GM19239 (cell line): ENCODE measurements at places on chromosomes 5 and 9.

DNA sequence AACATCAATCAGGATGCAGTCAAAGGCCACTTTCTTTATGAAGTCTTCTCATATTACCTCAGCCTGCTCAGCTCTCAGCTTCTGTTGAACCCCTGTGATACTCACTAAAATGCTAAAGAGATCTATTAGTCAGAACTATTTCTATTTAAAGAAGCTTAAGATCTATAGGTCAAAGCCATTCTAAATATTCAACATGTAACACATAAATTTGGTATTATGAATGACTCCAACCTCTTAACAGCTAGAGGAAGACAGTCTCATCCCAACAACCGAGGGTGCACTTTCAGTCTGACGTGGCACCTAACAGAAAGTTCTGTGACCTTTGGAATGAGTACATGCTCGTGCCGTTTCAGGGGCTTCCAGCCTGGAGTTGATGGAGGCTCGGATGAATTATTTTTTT is 301.5 kb upstream of the VLDLR start:
- no peak for DNase-seq

DNA sequence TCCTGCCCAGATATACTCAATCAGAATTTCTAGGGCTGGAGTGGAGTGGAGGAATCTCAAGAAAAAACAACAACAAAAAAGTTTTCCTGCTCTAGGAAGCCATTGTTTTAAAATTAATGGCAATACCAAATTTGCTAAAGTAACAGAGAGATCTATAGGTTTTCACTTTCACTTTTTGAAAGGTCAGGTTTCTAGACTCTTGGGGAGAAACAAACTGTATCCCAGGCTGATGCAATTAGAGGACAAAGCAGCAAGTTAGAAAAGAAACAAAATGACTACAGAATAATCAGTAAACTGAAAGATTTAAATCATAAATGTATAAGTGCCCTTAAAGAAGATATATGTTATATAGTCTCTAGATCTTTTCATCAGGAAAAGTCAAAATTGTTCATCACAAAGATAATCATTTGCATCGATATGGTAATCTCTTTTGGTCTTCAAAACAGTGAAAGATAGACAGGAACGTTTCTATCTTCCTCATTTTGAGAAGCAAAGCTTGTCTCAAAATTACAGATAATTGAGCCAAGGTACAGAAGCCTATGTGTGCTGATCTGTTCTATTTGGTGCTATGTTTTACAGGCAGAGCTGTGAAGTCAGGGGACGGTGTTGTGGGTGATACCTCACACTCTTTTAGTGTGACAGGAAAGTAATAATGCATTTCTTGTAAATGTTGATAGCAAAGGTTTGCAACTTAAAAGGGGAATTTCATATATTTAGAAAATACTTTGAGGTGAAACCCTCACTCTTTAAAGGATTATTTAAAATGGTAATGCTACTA is 1746.6 kb upstream of the C9orf72 start:
- DNase-seq = no peak

DNA sequence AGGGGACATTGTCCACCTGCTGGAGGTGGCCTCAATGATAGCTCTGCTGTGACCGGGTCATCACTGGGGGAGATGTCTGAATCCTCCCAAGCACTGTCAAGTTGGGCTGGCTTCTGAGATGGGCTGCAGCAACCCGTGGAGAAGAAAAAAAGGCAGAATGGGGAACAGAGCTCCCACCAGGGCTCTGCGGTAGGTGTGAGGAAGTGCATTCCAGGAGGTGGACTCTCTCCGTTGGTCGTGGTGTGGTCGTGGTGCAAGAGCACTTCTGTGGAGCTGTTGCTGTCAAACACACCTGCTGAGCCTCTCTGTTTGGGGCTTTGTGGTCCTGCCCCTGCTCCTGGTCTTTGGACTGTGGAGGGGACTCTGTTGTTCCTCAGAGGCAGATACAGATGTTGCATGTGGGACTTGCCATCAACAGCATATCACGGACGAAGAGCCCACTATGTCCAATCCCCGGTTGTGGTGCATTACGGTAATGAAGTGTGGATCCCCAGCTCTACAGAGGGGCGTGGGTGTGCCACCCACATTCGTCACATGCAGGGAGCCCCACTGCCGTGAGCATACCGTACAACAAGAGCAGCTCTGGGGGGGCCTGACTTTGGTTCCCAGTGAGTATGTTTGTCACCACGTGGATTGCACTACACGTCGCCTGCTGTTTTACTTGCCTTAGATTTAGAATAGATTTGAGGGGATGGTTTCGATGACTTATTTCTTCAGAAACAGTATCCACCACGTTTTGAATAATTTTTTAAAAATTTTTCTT is 36.0 kb upstream of the PITX1 start:
- no peak for DNase-seq

DNA sequence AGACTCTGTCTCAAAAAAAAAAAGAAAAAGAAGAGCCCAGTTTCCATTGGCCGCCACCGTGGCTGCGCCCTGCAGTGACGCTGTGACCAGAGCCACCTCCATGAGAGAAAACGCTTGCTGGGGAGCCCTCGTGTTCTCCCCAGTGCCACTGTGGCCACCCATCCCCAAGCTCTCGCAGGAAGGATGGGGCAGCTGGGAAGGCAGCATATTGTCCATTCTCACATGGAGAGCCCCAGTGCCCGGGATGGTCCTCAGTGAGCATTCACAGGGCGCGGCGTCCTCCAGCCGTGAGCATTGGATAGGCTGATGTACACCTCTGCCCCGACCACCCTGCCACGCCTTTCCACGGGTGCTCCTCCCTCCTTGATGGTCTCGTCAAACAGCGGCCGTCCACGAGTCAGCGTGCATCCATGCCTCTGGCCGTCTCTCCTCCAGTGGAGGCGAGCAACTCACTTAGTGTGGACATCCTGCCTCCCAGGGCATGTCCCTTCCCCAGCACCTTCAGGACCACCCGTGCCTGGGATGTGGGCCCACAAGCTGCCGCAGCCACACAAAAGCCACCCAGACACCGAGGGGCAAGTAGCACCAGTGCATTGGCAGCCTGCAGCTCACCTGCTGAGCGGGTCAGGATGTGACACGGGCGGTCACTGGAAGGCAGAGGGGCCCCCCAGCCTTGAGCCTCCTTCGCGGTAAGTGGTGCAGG is 23.4 kb upstream of the SLC6A19 start:
- DNase-seq = no peak

- no peak for DNase-seq
These were observed 208.0 kb upstream of the TRIM32 start for GRCh38 chr9:116479056-116479544.

DNA sequence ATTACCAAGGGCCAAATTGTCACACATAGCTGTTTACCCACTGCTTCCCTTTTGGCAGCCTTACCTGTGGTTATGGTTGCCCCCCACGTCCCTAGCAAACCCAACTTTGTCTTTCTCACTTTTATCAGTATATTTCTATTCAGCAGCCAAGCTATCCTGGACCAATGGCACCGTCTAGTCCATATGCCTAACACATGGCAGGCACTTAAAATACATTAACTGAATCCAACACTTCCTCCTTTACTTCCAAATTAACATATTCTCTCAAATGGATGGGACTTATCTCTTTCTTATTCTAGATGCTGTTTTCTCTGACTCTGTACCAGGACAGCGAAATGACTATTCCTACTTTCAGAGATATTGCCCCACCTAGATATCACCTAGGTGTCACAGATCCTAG is 50.9 kb upstream of the SLC44A1 start:
- DNase-seq = no peak

GRCh38 chr5:89827359-89827758 is 582.2 kb downstream of the CETN3 start:
- no peak for DNase-seq

DNA sequence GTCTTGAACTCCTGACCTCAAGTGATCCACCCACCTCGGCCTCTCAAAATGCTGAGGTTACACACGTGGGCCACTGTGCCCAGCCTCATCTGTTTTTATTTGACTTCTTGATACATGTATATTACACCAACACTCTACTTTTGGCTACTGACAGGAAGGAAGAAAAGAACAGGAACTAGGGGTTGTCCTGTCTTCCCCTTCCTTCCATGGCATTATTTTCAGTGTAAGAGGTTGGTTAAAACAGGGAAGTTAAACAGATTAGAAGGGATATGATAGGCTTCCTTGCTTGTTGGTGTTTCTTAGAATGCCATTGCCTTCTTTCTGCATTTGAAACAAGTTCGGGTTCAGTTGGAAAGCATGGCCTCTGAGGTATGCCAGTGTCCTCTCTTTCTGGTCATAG is 312.8 kb downstream of the NDUFS4 start:
- DNase-seq = no peak

DNA sequence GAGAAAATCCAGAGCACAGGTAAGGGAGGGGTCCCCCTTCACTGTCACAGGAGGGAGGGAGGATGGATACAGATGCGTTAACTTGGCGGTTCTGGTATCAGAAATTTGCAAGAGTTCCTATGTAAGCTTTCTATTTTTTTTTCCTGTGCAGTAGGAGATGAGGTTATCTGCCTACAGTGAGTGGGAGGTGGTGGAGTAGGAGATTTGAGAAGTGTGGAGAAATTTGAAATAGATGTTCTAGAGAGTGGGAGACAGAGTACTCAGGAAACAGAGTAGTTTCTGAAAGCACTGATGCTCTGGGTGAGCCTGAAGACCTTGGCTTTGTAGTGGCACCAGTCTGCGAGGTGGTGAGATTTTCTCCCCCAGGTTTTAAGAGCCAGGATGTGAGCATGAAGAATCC is 271.4 kb downstream of the MSX2 start:
- DNase-seq = no peak

- DNase-seq = no peak
These were observed 24.1 kb upstream of the MTAP start for GRCh38 chr9:21778304-21778703.

- DNase-seq = no peak
These were observed 15.3 kb downstream of the C9orf152 start for GRCh38 chr9:110192531-110193261.

DNA sequence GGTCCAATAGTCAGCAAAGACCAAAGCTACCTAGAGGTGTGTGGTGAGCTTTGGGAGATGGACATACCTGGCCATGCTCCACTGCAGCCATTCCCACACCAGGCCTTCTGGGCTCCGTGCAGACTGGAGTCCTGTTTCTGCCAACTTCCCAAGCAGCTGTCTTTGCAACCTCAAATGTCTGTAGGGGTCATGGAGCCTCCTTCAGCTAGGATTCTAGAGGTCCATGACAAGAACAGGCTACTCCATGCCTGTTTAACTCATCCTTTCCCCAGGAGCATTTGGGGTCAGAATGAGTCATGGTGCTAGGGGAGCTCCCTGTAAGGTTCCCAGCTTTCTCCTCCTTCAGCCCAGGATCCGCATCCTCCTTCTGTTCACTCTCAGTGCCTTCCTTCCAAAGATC is 17.1 kb downstream of the VPS13A start:
- DNase-seq = no peak

DNA sequence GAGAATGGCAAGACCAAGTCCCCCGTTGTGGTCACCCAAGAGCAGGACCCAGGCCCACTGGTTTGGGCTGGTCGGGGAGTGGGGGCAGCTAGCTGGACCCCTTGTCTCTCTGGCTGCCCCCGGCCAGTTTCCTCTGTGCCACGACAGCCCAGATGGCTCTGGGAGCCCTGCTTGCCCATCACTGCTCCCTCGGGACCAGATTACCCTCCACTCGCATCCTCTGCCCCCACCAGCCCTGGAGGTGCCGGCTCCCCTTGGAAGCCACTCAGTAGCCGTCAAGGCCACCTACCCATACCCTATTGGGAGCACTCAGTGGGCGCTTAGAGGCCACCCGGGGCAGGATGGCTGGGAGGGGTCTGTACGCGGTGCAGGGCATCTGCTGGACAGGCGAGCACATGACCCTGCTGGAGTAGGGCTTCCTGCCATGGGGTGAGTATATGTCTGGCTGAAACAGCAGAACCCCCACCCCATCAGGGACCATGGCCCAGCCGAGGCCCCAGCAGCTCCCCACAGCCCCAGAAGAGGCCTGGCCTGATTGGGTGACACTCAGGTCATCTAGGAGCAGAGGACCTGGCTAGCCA is 70.0 kb downstream of the ZNF354C start:
- no peak for DNase-seq

GRCh38 chr5:29037716-29038115 is 1999.3 kb upstream of the CDH9 start:
- no peak for DNase-seq

DNA sequence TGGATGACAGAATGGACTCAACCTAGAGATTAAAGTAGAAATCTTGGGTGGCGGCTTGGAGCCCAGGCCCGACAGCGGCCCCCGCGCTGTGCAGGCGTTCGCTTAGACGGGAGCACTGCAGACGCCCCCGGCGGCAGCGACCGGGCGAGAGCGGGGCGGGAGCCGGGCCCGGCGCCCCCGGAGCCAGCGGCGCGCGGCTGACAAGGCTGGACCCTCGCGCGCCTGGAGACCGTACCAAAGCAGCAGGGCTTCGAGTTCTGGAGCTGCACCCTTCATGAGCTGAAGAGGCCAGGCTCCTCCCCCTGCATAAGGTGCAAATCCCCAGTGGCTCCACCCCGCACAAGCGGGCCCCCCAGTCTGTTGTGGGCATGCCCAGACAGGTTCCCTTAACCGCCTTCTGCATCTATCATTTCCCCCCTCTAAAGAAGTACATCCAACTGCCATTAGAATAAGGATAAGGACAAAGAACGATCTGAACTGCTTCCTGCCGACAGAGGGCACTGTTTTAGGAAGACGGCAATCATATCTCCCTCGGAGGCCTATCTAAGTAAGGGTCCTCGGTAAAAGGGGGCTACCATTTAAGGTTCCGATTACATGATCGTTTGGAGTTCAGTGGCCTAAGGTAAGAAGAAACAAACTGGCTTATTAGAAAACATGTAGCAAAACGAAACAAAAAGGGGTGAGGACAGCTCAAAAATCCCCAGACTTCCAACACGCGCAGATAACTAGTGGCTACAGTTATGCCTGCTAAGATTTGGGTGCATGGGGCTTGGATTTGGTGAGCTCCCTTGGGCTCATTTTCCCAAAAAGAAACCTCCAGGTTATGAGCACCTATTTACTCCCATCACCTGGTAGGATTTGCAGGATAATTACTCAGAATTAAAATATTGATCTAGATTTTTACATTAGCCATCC is 66.3 kb downstream of the RGMB start:
- DNase-seq = no peak

- DNase-seq = peak; percentile 46
These were observed 44.0 kb downstream of the ROR2 start for GRCh38 chr9:91905991-91906469.

GRCh38 chr5:3996707-3997336 is 401.2 kb downstream of the IRX1 start:
- DNase-seq = no peak

DNA sequence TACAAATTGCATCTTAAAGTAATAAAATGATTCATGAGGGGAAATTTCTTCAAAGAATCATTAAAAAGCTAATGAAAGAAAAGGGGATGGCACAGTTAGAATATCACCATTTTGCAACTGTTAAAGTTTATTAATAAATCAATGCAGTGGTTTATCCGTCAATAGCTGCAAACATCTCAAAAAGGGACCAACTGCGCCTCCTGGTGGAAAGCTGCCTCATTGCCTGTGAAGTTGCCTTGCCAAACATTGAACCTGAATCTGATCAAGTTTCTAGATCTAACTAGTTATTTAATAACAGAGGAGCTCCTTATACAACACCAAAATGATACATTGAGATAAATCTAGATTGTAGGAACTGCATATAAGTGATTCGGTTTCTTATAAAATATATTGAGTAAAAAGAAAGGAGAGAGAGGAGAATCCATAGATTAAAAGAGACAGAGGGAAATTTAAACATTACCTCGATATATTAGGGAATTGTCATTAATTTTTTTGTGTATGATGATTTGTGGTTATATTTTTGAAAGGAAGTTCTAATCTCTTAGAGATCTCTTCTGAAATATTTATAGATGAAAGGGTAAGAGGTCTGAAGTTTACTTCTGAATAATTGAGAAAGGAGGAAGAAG is 6.9 kb upstream of the NDUFB6 start:
- no peak for DNase-seq

GRCh38 chr5:155728146-155728856 is 598.7 kb upstream of the SGCD start:
- no peak for DNase-seq

- peak; percentile 82 for DNase-seq
These were observed 31.4 kb upstream of the EGFL7 start for GRCh38 chr9:136631038-136632000.
